ENCODE measurements at places on chromosomes 2 and 18.

GRCh38 chr2:174337337-174338146 lies 2.8 kb downstream of the SP9 start:
- DNase-seq = no peak

GRCh38 chr2:162091325-162092007 lies 17.5 kb upstream of the DPP4 start:
- DNase-seq = no peak

- peak; percentile 14 for DNase-seq
Measured at GRCh38 chr2:135875491-135876065, 665 bp downstream of the MCM6 start.

GRCh38 chr2:1739961-1740715 lies 4.2 kb downstream of the PXDN start:
- no peak for DNase-seq

DNA sequence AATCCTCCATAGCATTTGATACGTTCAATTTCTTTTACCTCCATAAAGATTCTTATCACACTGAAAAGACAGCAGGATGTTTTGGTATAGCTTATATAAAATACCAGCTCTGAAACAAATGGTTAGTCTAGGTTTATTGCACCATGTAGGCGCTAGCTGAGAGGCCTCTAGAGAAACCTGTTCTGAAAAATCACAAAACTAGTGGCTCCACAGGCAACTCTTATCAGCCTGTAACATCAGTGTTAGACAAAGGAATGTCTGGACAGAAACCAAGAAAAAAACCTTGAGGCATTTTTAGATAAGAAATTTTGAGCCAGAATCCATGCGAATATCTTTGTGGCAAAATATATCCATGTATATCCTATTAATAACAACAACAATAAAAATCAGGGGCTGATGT lies 440.4 kb upstream of the MAP2 start:
- DNase-seq = no peak

DNA sequence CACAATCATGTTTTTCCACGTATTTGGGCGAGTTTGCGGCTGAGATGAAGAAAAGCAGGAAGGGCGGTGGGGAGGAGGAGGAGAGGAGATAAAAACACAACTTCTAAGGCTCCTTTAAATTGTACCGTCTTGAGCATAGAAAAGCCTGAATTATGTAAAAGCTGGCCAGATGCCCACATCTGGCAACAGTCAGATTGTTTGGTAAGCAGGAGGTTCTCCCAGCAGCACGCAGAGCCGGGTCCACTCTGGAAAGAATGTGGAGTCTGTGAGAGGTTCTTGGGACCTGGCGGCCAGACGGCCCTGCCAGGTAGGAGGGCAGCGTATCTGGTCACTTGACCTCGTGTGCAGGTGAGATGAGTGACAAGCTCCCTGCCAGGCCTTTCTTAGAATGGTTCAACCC lies 215.3 kb upstream of the APCDD1 start:
- no peak for DNase-seq

DNA sequence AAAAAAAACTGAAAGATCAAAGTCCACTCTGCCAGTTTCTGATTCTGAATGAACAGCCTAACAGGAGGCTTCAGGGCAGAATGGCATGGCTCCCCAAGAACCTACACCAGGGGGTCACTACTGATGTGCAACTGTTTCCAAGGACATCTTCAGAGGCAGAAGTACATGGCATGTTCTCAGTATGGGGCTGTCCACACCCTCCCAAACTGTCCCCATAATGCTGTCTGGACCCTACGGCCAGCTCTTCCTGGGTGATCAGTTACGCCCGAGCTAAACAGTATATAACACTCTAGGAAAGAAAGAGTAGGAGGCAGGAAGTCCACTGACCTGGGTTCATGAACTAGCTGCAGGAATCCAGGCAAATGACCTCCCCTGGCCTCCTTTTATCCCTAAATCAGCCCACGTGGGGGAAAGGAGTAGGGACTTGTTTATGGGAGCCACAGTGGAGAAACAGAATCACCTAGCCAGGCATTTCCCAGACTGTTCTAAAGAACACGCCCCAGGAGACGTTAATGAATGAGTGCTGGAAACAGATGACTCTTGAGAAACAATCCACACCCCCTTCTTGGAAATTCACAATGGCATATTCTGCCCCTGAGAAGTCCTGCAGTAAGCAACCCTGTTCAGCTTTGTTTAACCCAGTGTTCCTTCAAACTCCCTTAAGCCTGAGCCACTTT lies 2.5 kb downstream of the TMBIM1 start:
- no peak for DNase-seq

GRCh38 chr18:58103339-58103985 lies 59.4 kb downstream of the NEDD4L start:
- DNase-seq = no peak

- DNase-seq = no peak
Measured at GRCh38 chr2:219104107-219105035, 43.6 kb upstream of the IHH start.

GRCh38 chr18:48314690-48315089 lies 94.5 kb downstream of the ZBTB7C start:
- DNase-seq = no peak

DNA sequence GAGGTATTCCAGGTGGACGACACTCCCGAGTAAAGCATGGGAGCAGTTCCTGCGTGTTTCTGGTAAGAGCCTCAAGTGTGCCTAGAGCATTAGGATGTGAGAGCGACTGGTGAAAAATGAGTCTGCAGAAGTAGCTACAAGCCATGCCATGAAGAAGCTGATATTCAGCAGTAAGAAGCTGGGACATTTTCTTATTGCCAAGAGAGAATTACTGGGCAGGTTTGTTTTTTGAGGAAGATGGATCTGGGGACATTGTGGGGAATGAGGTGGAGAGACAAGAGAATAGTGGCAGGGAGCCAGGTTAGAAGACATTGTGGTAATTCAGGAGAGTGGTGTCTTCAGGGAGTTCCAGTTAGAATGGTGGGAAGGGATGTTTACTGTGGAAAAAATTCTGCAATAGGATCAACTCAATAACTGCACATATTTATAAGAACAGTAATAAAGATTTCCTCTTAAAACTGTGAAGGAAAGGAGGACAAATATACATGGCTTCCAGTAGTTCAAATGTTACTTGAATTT lies 38.2 kb downstream of the CRIM1 start:
- DNase-seq = no peak

DNA sequence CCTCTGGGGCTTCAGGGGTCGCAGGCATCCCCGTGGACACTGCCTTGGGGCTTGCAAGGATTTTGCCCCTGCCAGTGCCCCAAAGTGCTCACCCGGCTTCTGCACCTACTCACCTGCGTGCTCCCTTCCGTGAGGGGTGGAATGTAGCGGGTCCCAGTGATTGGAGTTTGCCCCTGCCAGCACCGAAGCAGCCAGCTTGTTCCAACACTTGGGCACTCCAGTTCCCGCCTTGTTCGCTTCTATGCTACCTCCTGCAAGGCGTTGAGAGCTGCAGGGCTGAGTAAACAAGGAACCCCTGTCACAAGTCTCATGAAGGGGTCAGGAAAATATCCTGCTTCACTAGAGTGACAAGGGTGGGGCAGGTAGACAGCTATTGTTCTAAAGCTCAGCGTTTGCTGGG lies 631.5 kb downstream of the EPHA4 start:
- DNase-seq = no peak

- no peak for DNase-seq
Measured at GRCh38 chr18:12703664-12704063, 822 bp downstream of the PSMG2 start.

GRCh38 chr2:151043484-151043883 lies 218.2 kb downstream of the RBM43 start:
- DNase-seq = peak; percentile 71

DNA sequence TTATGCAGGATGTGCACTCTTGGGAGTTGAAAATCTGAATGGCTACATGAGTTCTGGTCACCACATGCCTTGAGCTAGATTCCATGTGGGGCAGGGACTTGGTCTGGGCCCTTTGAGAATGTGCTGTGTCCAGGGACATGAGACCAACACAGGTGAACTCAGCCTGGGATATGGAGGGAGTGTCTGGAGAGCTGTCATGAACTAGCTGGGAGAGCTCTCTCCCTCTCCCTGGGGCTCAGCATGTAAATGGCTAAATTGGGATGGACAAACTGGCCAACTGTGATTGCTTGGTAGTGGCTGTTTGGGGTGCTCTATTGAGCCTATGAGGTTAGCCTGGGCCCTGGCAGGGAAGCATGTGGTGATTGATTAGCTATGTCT lies 105.1 kb upstream of the HS6ST1 start:
- DNase-seq = no peak

DNA sequence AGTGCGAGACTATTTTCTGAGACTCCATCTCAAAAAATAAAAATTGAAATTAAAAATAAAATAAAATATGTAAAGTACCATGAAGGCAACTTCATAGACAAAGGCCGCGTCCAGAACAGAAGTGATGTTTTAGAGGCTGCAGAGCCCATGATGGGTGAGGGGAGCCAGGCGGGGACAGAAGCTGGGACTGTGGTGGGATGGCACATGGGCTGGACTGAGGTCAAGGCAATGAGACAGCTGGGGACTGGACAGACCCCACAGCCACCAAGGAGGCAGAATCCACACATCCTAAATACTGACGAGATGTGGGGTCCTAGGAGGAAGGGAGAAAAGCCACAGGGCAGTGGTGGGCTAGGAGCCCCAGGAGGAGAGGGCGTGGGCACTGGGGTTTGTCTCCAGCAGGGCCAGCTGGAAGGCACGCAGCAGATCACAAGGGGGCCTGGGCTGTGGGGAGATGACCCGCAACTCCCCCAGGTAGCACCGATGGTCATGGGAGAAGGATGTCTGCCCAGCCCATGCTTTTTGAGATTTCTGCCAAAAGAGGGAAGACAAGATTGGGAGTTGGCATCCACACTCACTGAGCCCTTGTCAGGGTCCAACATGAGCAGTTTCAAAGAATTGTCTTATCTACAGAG lies 74.3 kb downstream of the KCNF1 start:
- no peak for DNase-seq

- DNase-seq = no peak
Measured at GRCh38 chr18:54743605-54743995, 84.7 kb upstream of the RAB27B start.

DNA sequence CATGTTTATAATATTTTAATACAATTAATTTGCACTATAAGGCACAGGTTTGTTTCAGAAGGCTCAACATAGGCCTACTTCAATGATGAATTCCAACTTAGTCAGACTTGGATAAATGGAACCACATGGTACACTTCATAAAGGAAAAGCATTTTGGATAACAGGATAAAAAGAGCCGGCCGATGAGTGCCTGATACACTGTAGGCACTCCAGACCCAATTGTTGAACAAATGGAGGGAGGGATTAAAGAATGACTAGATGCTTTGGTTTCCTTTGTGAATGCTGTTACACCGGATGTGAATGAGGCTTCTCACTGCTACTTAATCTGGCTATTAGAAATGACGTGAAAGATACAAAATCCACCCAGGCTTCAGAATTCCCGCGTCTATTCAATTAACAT lies 104.1 kb upstream of the KCTD1 start:
- no peak for DNase-seq

- DNase-seq = no peak
Measured at GRCh38 chr18:53241161-53241560, 901.2 kb downstream of the DCC start.

DNA sequence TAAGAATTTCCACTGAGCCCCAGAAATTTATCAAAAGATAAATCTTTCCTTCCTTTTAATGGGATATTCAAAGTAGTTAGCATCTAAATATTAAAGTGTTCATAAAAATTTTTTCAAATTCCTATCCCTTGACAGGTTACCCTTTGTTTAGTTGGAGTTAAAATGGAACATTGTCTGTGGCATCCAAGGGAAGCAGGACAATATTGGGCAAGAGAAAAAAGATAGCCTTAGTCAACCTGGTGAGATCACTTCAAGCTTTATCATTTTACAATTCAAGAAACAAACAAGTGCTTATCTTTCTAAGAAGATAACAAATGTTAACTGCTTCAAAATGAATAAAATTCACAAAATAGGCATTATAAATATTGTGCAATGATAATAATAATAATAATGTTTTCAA lies 21.7 kb downstream of the NR4A2 start:
- DNase-seq = no peak

DNA sequence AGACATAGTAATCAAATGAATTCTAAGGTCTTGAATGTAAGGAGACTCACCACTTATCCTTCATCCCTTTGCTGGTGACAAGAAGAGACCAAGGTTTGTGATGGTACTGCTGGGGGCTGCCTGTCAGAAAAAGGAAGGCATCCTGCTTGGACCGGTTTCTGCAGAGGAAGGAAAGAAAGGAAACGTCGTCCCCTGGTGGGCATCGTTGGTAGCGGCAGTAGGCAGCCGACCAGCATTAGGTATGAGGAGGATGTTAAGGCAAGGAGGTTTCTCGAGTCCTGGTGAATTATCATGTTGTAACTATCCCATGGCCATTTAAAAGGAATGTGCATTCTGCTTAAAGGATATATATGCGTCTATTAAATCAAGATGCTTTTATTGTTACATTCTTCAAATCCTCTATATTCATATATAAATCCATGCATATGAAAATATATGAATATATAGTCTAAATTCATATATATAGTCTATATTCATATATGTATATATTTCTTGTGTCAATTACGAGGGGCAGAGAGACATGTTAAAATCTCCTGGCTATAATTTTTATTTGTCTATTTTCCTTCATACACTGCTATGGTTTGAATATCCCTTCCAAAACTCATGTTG lies 94.4 kb upstream of the TGFA start:
- peak; percentile 40 for DNase-seq

DNA sequence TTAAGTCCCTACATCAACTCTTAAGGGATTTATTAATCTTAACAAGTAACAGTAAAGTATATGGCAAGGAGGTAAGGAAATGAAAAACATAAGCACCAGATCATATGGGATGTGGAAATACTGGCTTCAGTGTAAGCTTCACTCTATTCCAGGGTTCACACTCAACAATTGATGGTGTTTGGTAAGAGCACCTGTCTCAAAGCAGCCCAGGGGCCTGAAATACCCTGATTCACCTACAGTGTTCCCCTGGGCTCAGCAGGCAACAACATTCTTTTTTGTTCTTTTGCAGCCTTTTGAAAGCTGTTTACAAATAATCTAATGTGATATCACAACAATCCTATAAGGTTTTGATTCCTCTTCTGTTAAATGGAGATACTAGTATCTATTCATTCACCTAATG lies 1.2 kb upstream of the MLPH start:
- no peak for DNase-seq

Measured in NCI-H2171 (cell line).